ENCODE measurements at places on chromosomes 16 and 17. TPM values are rescaled to one million over a fixed set of nuclear protein-coding genes. Genes with fewer than 3 reads are reported as not detected.

SLC16A13 gene
- total RNA-seq, result under 0.01 TPM

FA2H gene
- total RNA-seq, result not detected

KRT14 gene
- total RNA-seq, result not detected

ARHGAP44 gene
- total RNA-seq, result 1.1 TPM

CCR7 gene
- 0.36 TPM for total RNA-seq

ADAD2 gene
- total RNA-seq, result not detected

RAB34 gene
- total RNA-seq, result 351 TPM

SLC6A2 gene
- total RNA-seq, result not detected

TP53TG3B gene
- not detected for total RNA-seq

CDH13 gene
- total RNA-seq, result 45.8 TPM

PIRT gene
- not detected for total RNA-seq

GRCh38 chr17:80930335-80931279 is 61.0 kb upstream of the CHMP6 start:
- no peak for DNase-seq

GRCh38 chr17:36722121-36722902 is 120.9 kb downstream of the MRM1 start:
- DNase-seq, result peak; percentile 5

- DNase-seq, result peak; percentile 70
Observed at GRCh38 chr16:814974-815373, 14.4 kb upstream of the GNG13 start.

DNA sequence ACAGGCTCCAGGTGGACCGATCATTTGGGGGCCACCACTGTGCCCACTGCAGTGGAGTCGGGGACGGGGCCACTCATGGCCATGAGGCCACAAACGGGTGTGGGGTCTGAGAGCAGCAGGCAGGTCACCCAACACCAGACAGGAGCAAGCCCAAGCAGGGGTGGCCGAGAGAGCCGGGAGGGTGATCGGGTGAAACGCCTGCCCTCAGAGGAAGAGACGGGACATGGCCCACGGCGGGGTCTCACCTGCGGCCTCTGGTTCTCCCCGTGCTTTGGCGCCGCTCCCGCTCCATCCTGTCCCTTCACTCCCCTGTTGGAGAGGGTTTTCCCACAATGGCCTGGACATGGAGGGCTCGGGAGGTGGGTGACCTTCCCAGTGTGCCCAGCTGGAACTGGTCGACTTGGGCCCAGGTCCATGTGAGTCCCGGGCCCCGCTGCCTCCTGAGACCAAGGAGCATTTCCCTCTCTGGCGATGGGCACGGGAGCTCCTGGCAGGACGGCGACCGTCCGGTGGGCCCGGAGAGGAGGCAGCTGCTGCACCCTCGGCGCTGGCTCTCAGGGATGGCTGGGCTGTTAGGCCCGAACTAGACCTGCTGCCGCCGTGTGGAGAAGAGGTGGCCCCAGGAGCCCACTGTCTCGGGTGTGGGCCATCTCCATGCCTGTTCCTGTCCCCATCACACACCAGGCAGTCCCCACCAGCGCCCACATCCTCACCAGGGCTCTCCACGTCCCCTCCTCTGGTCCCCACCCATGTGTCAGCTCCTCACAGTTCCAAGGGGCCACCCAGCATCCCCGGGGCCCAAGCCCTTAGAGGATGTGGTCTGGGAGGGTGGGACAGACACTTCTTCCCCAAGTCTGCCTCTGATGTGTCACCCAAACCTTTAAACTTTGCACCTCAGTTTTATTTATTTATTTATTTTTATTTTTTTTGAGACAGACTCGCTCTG is 13.4 kb upstream of the BAHCC1 start:
- no peak for DNase-seq

DNA sequence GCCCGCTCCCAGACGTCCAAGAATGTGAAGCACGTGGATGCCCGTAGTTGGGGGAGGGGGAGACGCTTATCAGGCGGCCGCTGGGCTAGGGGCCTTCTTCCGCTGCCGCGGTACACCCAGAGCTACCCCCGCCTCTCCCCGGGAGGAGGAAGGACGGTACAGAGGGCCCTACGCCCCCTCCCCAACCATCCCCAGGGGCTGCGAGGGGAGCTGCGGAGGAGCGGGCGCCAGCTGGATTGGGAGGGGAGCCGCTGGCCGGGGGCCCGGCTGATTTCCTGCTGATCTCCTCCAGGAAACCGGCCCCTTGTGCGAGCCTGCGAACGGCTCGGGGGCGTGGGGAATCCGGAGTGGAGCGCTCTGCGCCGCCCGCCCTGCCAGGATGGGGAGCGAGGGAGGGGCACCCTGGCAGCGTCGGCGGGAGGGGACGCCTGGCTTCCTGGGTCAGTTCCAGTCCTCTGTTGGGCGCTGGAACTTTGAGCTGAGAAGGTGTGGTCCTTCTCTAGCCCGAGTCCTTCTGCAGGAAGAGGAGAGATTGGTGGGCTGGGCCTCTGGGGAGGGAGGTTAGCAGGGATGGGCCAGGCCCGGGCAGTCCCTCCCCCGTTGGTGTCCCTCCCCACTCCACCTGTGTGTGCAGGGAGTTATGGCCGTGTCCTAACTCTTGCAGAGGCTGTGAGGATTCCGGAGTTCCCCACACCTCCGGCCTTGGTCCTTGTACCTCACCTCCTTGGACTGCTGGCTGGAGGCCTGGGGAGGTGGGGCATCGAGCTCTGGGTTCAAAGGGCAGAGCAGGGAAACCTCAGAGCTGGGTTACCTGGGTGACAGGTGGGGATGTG is 19.2 kb downstream of the GJD3 start:
- DNase-seq, result peak; percentile 51

DNA sequence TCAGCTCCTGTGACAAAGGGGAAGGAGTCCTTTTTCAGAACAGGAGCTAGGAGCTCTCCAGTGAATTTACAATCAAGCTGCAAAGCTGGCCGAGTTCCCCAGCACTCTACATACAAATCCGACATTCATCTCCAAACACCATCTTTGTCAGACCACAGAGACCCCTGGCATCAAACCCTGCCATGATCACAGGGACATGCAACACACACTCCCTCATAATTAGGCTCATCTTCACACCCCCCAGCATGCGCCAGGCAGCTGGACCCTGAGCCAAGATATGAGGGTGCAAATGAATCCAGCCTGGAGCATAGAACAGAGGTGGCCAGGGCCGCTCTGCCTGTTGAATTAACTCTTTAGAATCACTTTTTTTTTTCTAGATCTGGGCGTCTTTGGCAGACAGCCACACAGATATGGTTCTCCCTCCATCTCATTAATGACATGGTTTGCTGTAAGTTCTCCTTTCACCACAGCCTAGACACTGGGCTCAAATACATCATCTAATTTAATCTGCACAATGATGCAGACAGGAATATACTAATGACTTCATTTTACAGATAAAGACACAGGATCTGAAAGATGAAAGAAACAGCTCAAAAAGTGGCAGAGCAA is 366.3 kb downstream of the NPIPA8 start:
- no peak for DNase-seq

GRCh38 chr17:13647543-13648021 is 45.9 kb upstream of the HS3ST3A1 start:
- no peak for DNase-seq

DNA sequence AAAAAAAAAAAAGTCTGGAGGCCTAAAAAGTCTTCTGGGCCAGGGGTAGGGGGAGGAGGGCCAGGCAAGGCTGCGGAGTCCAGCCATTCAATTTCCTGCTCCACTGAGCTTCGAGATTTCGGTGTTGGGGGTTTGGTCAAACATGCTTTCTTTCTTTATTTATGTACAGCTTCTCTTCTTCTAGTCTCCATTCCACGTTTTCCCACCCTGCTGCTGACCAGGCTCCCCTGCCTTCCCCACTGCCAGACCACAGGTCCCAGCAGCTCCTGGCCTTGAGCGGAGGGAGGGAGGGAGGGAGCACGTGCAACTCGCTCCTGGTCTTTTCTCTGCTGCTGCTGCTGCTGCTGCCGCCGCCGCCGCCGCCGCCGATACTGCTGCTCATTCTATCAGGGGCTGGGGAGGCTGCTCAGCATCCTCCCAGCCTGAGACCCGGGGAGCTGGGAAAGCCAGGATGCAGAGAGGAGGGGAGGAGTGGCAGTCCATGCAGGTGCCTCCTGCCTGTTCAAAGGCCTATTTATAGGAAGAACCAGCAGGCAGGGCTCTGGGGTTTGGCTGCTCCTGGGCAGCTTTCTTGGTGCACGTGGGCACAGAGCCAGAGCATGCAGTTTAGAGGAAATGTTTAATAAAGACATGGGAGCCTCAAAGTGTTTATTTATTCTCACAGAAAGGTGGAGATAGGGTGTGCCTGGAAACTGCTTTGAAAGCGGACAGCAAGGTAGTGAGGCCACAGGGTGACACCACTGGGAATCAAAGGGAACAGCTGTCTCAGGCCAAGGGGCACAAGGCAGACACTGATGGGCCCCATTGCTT is 23.4 kb upstream of the ZFHX3 start:
- DNase-seq, result no peak

DNA sequence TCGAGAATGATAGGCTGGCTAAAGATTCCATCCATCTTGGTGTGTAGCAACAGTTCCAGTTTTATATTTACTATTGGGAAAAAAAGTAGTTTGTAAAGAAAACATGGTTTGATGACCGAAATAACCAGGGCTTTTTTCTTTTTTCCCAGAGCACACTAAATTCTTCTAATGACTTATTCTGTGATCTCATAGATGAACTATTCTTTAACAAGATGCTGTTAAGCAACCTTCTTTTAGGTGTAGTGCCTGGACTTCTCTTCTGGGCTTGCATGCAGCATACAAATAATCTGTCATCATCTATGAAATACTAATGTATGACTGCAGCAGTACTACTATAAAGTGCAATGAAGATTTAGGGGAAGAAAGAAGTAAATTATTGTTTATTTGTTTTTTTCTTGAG is 11.0 kb upstream of the CAPNS2 start:
- peak; percentile 35 for DNase-seq

DNA sequence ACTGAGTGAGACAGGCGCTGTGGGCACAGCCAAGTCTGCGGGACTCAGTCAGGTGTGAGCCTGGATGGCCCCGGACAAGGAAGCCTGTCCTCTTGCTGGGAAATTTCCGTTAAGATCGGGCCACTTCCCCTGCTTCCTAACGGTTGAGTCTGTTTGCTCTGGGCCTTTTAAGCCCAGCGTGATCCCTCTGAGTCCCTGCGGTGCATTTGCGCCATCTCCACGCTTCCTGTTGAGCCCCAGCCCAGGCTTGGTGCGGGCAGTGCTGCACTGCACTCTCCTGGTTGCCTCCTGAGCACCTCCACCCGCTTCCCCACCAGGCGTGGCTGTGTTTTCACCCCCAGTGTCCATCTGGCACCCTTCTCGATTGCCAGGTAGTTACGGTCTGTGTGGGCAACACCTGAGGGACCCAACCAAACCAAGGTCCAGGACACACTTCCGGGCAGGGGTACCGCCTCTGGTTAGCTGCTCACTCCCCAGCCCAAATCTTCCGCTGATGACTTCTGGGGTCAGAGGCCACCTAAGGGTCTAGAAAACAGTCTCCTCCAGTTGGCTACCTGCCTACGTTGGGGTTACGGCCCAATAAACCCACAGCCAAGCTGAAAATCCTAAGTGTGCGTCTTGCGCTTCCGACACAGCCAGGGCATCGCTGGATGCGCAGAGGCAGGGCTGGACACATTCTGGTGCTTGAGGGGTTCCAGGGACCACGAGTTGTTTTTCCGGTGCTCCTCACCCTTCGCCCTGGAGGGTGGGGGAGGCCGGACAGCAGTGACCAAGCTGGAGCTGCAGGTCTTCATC is 1.4 kb upstream of the SLC25A10 start:
- DNase-seq, result no peak

GRCh38 chr17:50805486-50805885 is 29.9 kb upstream of the WFIKKN2 start:
- no peak for DNase-seq

- DNase-seq, result no peak
Observed at GRCh38 chr16:4689864-4690704, 3.3 kb upstream of the NUDT16L1 start.

DNA sequence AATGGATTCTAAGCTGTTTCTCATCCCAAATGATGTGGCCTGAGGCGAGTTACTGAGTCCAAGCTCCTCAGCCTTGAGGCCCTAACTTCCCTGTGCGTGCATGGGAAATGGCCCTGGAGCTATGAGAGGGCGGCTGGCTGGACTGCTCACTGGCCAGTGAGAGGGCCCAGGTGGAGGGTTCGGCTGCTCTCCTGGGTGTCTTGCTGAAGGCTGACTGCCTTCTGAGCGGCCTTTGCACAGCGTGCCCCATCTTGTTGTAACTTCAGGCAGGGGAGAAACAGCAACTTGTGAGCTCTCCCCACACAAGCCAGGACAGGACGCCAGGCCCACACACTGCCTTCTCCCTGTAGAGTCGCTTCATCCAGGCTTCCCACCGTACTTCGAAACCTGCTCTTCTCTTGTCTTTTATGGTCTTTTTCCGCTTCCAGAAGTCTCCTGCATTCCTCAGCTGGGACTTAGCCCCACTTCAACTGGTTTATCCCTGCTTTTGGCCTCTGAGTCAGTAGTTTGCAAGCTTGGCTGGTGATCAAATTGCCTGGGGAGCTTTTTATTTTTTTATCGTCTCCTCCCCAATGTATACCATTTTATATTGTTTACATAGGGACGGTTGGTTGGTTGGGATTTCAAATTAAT is 13.3 kb downstream of the CDH3 start:
- peak; percentile 50 for DNase-seq

GRCh38 chr16:11326084-11326736 is 19.0 kb upstream of the RMI2 start:
- DNase-seq, result no peak

DNA sequence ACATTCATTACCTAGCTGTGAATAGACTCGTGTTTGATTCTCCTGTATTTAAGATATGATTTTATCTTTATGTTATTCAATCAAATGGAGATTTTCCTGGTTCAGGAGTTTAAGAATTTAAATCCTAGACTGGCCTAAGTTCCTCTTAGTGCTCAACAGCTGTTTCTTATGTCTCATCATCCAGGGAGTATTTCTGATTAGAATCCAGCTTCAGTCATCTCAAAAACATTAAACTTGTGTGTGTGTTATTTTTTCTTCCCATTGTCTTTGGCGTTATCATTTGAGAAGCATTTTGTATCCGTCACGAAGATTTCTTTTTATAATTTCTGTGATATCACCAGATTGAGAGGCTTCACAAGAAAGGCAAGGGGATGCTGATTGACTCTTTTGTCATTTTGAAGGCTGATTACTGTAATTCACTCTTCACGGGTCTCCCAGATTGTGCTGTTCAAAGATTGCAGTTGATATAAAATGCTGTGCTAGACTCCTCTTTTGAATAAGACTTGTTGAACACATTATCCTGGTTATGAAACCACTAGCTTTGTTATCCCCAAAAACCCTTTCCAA is 204.8 kb downstream of the CDH8 start:
- no peak for DNase-seq

All from IMR-90 (cell line).